ENCODE measurements at places on chromosomes 3 and 15.

DNA sequence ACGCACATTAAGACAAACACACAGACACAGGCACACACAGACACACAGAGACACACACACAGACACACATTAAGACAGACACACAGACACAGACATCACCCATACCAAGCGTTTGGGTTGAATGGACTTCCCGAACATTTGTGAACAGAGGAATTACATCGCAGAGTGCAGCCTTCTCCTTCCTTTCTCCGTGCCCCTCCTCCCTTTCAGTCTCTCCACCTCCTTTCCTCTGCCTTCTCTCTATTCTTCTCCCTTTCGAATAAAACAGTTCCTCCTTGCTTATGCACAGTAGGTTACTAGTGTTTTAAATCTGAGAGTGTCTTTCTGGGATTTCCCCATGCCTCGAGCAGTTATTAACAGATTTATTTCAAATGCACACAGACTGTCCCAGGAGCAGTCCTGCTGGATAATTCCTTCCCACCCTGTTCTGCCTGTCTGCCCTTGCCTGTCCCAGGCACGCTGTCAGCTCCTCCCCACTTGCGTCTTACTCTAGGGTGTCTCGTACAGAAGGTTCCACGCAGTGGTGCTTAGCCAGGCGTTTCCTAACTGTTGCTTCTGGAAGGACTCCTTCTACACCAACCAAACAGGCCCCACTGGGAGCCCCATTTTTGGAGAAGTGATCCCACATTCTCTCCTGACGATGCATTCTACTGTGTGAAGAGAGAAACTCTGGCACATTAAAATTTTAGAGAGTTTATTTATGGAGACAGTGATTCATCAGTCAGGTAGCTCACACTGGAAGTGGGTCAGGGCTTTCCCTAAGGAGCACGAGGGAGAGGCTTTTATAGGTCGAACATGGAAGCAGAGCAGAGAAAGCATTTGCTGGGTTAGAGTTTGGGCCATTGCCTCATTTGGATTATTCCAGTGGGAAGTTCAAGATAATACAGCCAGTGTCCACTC is 163.8 kb downstream of the SV2B start:
- DNase-seq = no peak

DNA sequence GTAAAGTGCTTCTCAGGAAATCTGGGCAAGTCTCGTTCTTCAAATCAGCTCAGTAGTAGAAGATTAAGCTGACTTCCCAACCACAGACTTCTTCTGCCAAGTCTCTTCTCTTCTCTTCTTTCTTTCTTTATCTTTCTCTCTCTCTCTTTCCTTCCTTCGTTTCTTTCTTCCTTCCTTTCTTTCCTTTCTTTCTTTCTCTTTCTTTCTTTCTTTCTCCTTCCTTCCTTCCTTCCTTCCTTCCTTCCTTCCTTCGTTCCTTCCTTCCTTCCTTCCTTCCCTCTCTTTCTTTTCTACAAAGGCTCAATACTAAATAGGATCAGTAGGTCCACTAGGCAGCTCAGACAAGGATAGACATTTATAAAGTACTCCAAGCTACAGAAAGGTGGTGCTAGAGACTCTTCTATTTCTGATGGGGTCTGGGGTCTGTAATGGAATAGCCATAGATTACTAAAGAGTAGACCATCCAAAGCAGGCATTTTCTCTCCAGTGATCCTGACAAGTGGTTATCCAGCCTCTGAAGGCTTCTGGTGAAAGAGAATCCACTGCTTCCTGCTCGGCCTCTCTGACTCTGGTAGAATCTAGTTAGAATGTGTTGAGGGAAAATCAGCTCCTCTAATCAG is 100.8 kb downstream of the TPRG1 start:
- DNase-seq = no peak

DNA sequence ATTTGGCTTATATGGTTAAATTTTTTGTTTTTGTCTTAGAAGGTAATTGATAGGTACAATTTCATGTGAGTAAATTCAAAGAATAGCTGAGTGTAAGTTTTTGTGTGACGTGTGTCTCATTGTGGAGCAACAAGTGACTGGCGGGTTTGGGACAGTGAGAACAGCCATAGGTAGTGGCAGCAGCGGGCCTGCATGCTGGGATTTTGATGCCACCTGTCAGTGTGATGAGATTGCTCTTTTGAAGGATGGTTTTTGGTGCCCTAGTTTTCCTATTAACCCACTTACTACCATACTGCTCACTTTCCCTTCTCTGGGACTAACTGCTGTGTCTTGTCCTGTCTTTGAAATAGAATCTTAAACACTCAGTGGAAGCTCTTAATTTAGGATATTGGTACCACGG is 522.6 kb downstream of the NAALADL2 start:
- no peak for DNase-seq

- DNase-seq = no peak
Measured at GRCh38 chr3:97991293-97991682, 19.1 kb upstream of the RIOX2 start.

DNA sequence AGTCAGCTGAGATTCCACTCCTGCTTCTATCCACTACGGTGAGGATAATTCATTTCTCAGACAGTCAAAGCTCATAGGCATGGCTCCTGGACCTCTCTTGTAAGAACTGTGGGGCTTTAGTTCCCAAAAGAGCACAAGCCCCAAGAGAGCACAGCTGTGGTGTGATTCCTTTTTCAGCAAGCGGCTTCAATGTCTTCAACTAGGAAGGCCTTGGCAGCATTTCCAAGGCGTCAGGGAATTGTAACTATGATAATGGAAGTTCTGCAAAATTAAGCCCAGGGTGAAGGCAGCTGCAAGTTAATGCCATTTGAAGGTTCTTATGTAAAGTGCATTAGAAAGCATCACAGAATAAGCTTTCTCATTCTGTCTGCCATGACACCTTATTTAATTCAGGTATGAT is 657.1 kb downstream of the GRM7 start:
- DNase-seq = no peak

GRCh38 chr3:50450209-50450921 is 53.1 kb downstream of the CACNA2D2 start:
- DNase-seq = no peak

DNA sequence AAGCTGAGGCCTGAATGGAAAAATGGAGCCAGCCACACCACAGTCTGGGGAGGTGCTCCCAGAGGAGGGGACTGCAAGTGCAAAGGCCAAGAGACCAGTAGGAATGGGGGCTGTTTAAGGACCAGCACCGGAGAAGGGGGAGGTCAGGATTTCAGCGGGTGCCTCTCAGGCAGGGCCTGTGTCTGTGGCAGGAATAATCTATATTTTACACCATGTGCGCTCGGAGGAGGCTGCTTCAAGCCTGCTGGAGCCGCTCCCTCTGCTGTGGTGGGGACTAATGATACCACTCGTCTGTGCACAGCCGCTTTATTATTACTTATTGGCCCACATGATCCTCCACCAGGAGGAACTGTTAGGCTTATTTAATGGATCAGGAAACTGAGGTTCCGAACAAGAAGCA is 45.3 kb downstream of the TPRA1 start:
- no peak for DNase-seq

GRCh38 chr3:134666466-134666865 is 15.6 kb upstream of the KY start:
- no peak for DNase-seq

DNA sequence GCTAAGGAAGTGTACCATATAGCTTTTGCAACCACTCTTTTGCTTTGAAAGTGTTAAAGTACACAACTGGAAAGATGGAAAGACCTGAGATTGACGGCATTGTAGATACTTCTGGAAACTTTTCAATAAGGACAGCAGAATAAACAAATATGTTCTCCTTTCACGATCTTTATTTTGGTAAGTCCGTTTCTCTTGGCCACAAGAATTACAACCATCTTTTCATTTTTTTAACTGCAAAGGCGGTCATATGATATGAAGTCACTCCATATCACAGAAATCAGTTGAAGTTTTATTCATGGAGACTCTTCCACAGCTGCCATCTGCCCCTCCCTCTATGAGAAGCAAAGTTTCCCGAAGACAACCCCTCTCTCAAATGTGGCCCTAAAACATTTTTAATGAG is 303.4 kb upstream of the ICE2 start:
- no peak for DNase-seq

DNA sequence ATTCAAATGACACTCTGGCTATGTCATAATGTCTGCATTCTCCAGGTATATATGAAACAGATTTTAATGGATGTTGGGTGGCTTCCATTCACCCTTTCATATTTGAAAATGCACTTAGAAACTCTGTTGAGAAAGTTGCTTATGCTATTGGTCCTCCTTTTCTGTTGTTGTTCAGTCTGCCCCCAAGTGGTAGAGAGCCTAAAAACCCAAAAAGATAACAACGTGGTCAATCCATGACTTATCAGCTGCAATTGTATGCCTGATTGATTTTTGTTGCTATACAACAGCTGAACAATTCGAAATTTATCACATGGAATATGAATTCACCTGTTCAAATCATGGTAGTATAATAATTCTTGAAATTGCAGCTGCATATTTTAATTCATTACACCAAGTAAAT is 279.8 kb downstream of the ROBO2 start:
- DNase-seq = no peak

DNA sequence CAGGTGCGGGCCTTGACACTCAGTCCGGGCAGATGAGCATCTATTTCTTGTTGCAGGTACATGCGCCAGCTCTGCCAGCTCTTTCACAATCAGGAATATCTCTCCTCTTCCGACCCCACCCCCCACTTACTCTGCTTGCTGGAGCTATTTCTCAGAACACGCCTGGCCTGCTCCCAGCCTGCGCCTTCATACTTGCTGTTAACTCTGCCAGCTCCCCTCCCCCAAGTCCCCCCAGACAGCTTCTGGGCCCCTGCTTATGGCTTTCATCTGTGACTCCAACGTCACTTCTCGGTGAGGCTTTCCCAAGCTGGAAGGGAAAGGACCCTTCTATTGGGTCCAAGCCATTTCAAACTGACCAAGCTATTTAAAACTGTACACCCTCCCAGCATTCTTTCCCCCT is 15.2 kb downstream of the MAGEF1 start:
- no peak for DNase-seq

DNA sequence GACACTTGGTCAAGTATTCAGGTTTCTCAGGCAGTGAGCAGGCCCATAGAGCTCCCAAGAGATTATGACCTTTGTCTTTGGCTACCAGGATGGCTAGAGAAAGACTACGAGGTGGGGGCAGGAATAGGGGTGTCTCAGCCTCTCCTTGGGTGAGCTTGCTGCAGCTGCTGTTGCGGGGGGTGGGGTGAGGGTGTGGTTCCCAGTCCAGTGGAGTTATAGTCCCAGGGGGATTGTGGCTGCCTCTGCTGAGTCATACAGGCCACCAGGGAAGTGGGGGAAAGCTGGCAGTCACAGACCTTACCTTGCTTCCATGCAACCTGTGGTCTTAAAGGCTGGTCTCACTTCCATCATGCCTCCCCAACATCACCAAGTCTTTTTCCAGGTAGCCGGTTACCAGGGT is 31.7 kb downstream of the ATP2C1 start:
- no peak for DNase-seq

DNA sequence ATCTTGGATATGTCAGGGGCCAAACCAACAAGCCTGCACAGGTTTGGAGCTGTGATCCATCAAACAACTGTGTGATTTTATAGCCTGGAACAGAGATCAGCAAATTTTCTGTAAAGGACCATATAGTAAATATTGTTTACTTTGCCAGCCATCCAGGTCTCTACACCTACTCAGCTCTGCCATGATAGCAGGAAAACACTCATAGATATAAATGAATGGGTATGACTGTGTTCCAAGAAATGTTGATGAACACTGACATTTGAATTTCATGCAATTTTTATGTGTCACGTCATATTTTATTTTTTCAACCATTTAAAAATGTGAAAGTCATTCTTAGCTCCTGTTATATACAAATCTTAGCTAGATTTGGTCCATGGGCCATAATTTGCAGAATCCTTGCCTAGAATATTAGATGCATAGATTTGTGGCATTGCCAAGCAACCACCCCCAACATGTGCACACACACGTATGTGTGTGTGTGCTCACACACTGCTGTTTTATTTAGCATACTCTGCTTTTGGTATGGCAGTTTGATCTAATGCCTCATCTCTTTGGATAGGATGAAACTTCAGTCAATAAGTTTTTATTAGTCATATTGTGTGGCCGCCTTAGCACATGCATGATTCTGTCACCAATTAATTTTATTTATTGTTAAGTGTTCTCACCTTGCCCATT is 6.4 kb downstream of the ATXN7 start:
- no peak for DNase-seq

GRCh38 chr15:31390777-31391486 is 64.3 kb downstream of the KLF13 start:
- no peak for DNase-seq

DNA sequence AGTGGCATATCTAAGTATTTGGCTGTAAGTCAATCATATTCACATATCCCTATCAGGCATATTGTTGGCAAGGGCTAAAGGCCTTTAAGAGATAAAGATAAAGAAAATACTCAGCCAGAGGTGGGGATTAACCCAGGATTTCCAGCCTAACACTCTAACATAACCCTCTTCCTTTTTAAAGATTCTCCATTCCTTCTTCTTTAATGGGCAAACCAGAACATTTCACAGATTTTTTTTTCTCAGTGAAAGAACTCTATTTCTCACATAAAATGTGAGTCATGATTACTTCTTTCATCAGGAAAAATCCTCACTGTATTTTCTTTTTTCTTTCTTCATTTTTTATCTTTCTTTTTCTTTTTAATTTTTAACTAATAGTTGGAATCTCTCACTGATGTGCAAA is 200.4 kb downstream of the NR1D2 start:
- DNase-seq = no peak

DNA sequence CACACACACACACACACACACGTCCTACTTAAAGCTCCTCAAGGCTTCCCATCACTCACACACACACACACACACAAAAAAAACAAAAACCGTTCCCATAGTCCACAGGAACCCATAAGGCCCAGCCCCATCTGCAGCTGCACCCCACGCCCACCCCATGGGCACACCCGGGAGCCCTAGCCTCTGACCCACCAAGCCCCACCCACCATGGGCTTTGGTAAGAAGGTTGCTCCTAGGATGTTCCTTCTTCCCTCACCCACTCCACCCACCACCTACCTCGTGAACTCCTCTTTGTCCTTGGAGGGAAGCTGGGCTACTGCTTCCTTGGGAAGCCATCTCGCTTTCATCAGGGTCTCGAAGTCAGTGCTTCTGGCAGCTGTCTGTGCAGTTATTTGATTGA is 115.1 kb downstream of the TPRA1 start:
- no peak for DNase-seq

- no peak for DNase-seq
Measured at GRCh38 chr3:4310971-4311370, 7.8 kb downstream of the SETMAR start.

- no peak for DNase-seq
Measured at GRCh38 chr15:49079340-49080039, 33.2 kb upstream of the SECISBP2L start.

GRCh38 chr3:73073091-73073707 is 11.7 kb downstream of the EBLN2 start:
- DNase-seq = no peak

- DNase-seq = no peak
Measured at GRCh38 chr3:37025561-37026335, 32.4 kb downstream of the MLH1 start.

DNA sequence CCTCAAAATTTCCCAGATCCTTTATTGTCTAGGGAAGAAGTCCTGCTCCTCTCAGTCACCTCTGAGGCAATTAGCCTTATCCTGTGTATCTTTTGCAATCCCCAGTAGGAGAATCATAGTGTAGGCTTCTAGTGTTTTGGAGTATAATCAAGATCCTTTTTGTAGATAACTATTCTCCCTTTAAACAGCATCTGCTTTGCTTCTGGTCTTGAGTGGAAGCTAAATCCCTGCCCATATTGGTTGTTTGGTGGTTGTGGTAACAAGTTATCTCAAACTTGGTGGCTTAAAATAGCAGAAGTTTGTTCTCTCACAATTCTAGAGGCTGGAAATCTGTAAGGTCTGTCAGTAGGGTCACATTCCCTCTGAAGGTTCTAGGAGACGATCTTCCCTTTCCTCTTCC is 217.5 kb upstream of the RASGRP1 start:
- no peak for DNase-seq

- DNase-seq = no peak
Measured at GRCh38 chr3:126988451-126989021, 5.6 kb downstream of the PLXNA1 start.

Data from AG04450 (cell line).